ENCODE measurements at places on chromosomes 4 and X.

- H3K36me3 ChIP-seq = no peaks in the 10 kb centered on the region
- no peak overlapping the region for H3K4me3 ChIP-seq
- no peak for DNase-seq
- H3K4me1 ChIP-seq = no peaks in the 10 kb centered on the region
- no peak overlapping the region for H3K27ac ChIP-seq
Observed at GRCh38 chrX:28391528-28391927, 195.7 kb upstream of the IL1RAPL1 start.

DNA sequence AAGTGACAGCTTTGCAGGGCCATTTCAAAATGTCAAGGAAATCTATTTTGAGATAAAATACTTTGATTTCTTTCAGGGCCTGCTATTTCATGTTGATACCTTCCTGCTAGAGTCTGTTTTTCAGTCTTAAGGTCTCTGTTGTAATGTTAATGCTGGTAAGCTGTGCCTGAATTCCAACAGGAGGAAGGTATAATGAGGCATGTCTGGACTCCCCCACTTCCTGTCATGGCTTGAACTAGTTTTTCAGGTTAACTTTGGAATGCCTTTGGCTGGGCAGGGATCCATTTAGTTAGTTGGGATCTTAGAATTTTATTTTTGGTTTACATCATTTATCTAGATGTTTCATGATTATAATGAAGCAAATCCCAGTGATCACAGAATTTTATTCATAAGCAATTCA lies 279.0 kb downstream of the CFAP47 start:
- H3K27ac ChIP-seq = no peak overlapping the region
- DNase-seq = no peak
- no peak overlapping the region for H3K4me3 ChIP-seq
- H3K27me3 ChIP-seq = no peaks in the 10 kb centered on the region

- no peaks in the 10 kb centered on the region for H3K4me1 ChIP-seq
- no peak overlapping the region for H3K27ac ChIP-seq
- H3K36me3 ChIP-seq = no peaks in the 10 kb centered on the region
- no peaks in the 10 kb centered on the region for H3K27me3 ChIP-seq
Observed at GRCh38 chr4:156749426-156750403, 221.9 kb downstream of the PDGFC start.

DNA sequence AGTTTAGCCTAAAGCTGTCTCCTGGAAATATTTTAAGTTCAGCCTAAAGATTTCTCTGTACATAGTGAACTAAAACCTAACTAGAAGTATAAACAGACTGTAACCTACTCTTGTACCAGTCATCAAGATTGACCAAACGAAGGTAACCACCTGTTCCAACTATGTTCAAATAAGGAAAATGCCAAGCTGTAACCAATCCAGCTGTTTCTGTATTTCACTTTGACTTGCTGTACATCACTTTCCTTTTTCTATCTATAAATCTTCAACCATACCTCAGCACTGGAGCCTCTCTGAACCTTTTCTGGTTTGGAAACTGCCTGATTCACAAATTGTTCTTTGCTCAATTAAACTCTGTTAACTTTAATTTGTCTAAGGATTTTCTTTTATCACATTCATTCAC lies 3.1 kb upstream of the CYSLTR1 start:
- no peak for DNase-seq
- no peak overlapping the region for H3K4me3 ChIP-seq
- no peaks in the 10 kb centered on the region for H3K27me3 ChIP-seq
- no peaks in the 10 kb centered on the region for H3K36me3 ChIP-seq

- no peaks in the 10 kb centered on the region for H3K36me3 ChIP-seq
- H3K27ac ChIP-seq = no peak overlapping the region
- no peaks in the 10 kb centered on the region for H3K27me3 ChIP-seq
- no peak overlapping the region for H3K4me3 ChIP-seq
- peaks cover 7% of the 10 kb centered on the region for H3K4me1 ChIP-seq
- DNase-seq = no peak
Observed at GRCh38 chrX:56796641-56797395, 67.8 kb downstream of the NBDY start.

DNA sequence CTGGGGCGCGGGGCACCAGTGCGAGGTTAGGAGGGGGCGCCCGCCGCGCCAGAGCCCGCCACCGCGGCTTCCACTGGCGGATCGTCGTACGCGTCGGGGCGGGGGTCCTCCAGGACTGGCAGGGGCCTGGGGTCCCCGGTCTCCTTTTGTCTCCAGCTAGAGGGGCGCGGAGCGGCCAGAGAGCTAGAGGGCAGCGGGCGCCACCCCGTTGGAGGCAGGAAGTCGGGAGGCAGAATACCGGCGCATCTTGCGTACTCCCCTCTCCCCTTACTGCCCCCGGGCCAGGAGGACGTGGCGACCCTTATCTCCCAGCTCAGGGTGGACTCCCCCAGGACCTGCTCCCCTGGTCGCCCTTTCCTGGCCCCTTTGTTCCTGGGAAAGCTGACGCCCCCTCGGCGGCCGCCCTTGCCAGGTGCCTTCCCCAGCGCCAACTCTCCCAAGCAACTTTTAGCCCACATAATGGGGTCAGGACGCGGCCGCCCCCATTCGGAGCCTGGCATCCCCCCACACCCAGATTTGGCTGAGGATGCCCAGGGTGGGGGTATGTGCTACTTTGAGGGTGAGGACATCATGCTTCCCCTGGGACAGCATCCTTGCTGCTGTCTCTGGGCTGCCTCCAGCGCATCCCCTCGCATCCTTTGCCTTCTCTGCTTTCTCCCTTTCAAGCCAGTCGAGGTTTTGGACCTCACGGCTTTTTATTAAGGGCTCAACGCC lies 933 bp downstream of the CNKSR2 start:
- H3K4me3 ChIP-seq = peak overlapping the region; percentile 52
- H3K27ac ChIP-seq = no peak overlapping the region
- H3K27me3 ChIP-seq = no peaks in the 10 kb centered on the region
- DNase-seq = no peak
- H3K4me1 ChIP-seq = no peaks in the 10 kb centered on the region

DNA sequence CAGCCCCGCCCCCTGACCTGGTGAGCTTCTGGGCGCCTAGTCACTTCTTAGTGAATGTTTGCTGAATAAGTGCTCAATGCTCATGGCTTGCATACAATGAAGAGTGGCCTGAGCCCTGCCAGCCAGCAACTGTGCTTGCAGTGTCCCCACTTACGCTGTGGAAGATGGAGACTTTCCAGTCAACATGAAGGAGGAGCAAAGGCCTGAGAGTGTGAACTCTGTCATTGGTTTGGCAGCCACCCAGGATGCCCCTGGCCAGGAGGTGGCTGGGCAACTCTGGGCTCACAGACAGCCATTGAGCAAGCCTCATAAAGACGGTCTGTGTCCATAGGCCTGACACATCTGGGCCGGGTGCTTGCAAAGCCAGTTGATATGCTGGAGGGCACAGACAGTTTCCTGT lies 72.1 kb upstream of the MAMLD1 start:
- H3K4me3 ChIP-seq = no peak overlapping the region
- H3K4me1 ChIP-seq = no peaks in the 10 kb centered on the region
- H3K36me3 ChIP-seq = no peaks in the 10 kb centered on the region
- DNase-seq = no peak
- H3K27me3 ChIP-seq = no peaks in the 10 kb centered on the region
- no peak overlapping the region for H3K27ac ChIP-seq

DNA sequence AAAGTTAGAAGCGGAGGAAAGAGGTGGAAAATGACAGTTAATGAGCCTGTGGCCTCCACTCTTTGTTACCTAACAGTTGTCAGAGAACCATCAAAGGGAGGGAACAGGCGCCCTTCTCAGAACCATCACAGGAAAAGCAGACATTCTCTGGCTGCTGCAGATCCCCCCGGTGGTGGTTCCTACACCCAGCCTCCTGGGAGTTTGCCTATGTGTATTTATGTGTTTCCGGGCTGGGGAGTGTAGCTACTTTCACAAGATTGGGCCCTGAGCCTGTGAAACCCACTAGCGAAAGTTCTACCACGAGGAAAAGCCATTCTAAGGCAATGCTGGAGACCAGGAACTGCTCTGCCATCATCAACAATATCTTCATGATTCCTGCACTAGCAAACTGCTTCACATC lies 52.7 kb upstream of the BCOR start:
- H3K36me3 ChIP-seq = no peaks in the 10 kb centered on the region
- H3K27me3 ChIP-seq = no peaks in the 10 kb centered on the region

- H3K4me1 ChIP-seq = no peaks in the 10 kb centered on the region
- no peak overlapping the region for H3K4me3 ChIP-seq
- no peaks in the 10 kb centered on the region for H3K27me3 ChIP-seq
- no peak overlapping the region for H3K27ac ChIP-seq
- DNase-seq = no peak
Observed at GRCh38 chr4:119172223-119172622, 36.6 kb downstream of the MYOZ2 start.

GRCh38 chr4:650461-650860 lies 23.6 kb downstream of the ATP5ME start:
- no peak overlapping the region for H3K27ac ChIP-seq
- H3K27me3 ChIP-seq = no peaks in the 10 kb centered on the region
- no peaks in the 10 kb centered on the region for H3K4me1 ChIP-seq

GRCh38 chrX:53246231-53246630 lies 21.2 kb upstream of the KDM5C start:
- H3K4me1 ChIP-seq = no peaks in the 10 kb centered on the region
- H3K4me3 ChIP-seq = no peak overlapping the region
- H3K27ac ChIP-seq = no peak overlapping the region
- H3K27me3 ChIP-seq = no peaks in the 10 kb centered on the region

DNA sequence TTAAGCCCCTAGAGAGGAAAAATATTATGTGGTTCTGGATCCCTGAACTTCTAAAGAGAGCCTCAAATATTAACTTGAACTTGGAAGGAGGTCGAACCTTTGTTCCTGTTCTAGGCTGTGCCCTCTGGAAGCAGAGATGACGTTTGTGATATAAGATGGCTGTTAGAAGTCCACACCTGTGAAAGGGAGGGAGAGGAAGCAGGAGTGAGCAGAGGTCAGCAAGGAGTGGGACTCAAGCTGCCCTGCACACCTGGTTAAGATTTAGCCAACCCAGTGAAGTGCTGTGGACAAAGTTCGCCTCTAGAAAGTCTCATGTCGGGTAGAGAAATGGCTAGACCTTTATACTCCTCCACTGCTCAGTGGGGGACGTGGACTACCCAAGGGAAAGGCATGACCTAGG lies 566.2 kb downstream of the MID1IP1 start:
- no peaks in the 10 kb centered on the region for H3K36me3 ChIP-seq
- no peaks in the 10 kb centered on the region for H3K27me3 ChIP-seq
- no peak overlapping the region for H3K27ac ChIP-seq
- no peak overlapping the region for H3K4me3 ChIP-seq
- H3K4me1 ChIP-seq = no peaks in the 10 kb centered on the region
- no peak for DNase-seq

DNA sequence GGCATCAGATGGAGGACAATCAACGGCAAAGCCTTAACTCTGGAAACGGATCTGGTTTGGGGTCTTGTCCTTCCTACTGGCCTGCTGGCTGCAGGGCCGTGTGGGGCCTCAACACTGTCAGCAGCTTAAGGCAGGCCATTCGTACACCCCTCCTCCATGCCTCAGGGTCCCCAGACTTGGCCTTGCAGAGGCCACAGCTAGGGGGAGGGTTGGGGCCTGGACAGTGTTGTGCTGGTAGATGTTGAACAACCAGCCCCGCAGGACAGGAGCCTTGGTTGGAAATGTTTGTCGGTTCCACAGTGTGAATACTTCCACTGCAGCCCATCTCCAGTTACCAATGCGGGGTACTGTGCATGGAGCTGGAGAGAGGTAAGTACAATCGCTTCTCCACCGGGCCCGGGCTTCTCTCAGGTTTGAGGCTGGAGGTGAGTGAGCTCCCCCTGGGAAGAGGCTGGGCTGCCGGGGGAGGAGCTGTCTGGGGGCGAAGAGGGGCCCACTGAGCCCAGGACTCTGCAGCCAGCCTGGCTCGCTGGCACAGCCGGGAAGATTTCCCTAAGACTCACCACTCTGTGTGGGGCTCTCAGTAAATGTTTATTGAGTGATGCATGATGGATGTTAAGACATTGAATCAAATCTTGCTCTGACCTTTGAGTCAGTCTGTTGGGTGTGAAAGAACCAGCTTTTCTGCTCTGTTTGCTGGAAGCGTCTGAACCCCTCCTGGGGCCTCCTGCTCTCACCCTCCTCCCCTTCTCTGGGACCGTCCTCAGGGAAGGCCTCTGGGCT lies 19.7 kb upstream of the GPR78 start:
- H3K4me3 ChIP-seq = no peak overlapping the region
- no peaks in the 10 kb centered on the region for H3K36me3 ChIP-seq
- H3K27ac ChIP-seq = no peak overlapping the region
- H3K4me1 ChIP-seq = no peaks in the 10 kb centered on the region

DNA sequence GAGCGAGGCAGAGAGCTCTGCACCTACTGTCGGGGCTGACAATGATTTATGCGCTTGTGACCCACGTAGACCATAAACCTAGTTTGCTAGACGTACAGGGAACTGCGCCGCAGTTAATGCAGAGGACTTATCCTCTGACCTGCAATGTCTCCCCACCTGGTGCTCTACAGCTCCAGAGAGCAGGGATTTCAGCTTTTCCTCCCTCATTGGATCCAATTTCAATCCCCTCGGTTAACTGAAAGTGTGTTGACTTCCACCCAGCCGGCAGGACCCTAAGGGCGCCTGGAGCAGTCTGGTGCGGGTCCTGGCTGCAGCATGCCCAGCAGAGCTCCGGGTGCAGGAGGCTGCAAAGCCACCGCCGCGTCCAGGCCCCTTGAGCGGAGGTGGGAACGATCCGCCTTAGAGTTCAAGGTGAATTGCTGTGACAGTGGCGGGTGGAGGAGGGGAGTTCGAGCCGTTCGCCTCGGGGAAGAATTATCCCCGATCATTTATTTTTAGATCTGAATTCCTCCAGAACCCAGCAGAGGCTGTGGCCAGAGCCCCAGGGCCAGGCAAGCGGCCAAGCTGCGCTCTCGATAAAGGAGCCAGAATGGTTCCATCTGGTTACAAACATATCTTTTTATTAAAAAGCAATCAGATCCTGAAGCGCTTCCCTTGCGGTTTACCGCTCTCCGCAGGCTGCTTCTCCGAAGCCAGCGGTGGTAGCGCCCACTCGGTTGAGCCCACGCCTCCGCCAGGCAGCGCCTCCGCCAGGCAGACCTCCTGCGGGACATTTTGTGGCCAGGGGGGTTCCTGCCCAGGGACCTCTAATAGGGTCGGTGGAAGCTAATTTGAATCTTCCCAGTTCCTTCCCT lies 66.0 kb downstream of the FBXO8 start:
- no peak overlapping the region for H3K27ac ChIP-seq
- peaks cover 12% of the 10 kb centered on the region for H3K27me3 ChIP-seq
- peaks cover 33% of the 10 kb centered on the region for H3K4me1 ChIP-seq
- DNase-seq = no peak

GRCh38 chr4:12881945-12882584 lies 602.1 kb downstream of the RAB28 start:
- H3K4me3 ChIP-seq = no peak overlapping the region
- no peaks in the 10 kb centered on the region for H3K4me1 ChIP-seq
- no peaks in the 10 kb centered on the region for H3K36me3 ChIP-seq

GRCh38 chr4:158821228-158821971 lies 52.6 kb downstream of the FNIP2 start:
- H3K27me3 ChIP-seq = no peaks in the 10 kb centered on the region
- no peak overlapping the region for H3K4me3 ChIP-seq
- peak overlapping the region; percentile 37 for H3K27ac ChIP-seq
- no peak for DNase-seq
- H3K36me3 ChIP-seq = no peaks in the 10 kb centered on the region

Measured in upper lobe of left lung (tissue), 6 donors.